ENCODE measurements at places on chromosomes 16 and 17.
A peak's percentile ranks its signal among the peaks of the same experiment; 100 is the strongest.

- no peak for DNase-seq
Observed at GRCh38 chr17:62076864-62077788, 12.0 kb upstream of the MED13 start.

GRCh38 chr17:13016881-13017654 is 759 bp downstream of the ELAC2 start:
- DNase-seq = peak; percentile 37

DNA sequence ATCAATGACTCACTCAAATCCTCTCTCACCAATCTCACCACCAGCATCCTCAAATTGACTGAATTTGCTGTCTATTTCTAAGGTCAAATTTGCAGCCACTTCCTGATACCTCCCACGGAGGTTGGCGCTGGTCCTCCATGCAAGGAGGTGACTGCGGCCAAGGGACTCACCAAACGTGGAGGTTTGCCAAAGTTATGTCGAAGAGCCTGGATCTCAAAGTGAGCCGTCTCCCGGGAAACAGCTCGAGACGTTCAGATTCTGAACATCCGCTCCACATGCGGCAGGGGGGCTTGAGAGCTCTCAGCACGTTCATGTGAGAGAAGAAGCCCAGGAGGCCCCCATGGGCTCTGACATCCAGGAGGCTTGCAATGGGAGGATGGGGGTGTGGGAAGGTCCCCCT is 22.6 kb downstream of the LGALS3BP start:
- no peak for DNase-seq

DNA sequence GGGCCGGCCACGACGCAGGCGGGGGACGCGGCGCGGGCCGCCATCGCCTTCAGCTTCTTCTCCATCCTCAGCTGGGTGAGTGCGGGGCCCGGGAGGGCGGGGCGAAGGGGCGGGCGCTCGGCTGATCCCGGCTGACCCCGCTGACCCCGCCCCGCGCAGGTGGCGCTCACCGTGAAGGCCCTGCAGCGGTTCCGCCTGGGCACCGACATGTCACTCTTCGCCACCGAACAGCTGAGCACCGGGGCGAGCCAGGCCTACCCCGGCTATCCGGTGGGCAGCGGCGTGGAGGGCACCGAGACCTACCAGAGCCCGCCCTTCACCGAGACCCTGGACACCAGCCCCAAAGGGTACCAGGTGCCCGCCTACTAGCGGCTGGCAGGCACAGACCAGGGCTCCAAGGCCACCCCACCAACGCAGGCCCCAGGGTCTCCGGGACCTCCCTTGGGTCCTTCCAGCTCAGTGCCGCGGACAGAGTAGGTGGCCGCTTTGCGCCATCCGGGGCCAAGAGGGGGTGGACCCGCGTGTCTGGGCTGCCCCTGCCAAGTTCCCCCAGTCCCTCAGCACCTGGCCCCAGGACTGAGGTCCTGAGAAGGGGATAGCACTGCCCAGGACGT is 3.0 kb downstream of the SYNGR3 start:
- no peak for DNase-seq

DNA sequence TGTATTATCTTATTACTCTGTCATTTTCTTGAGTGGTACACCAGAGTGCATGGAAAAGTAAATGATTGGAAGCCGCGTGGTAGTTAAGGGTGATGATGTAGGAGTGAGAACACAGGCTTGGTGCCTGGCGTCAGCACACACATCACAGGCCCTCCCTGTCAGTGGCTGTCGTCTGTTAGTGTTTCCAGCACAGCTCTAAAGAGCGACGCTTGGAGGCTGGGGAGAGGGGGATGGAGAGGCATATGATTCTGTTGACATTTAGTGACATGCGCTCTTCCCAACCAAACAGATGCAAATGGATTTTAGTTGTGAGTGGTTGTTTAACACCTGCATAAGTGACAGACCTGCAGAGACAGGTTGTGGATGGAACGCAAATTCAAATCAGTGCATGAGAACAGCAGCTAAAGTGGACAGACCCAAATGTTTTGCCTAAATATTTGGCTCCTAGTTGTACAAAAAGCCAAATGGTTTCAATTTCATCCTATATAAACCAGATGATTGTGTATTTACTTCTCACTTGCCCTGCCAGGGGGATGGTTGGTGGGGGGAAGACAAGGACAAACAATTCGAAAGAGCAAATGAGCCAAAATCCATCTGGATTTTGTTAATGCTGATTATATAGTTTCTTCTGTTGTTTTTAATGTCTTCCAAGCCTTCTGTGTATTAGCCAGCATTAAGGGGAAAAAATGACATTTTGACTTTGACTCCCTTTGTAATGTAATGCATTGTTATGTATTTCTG is 222.3 kb downstream of the WWOX start:
- no peak for DNase-seq

GRCh38 chr16:58127634-58128033 is 1.5 kb downstream of the CFAP20 start:
- peak; percentile 32 for DNase-seq

DNA sequence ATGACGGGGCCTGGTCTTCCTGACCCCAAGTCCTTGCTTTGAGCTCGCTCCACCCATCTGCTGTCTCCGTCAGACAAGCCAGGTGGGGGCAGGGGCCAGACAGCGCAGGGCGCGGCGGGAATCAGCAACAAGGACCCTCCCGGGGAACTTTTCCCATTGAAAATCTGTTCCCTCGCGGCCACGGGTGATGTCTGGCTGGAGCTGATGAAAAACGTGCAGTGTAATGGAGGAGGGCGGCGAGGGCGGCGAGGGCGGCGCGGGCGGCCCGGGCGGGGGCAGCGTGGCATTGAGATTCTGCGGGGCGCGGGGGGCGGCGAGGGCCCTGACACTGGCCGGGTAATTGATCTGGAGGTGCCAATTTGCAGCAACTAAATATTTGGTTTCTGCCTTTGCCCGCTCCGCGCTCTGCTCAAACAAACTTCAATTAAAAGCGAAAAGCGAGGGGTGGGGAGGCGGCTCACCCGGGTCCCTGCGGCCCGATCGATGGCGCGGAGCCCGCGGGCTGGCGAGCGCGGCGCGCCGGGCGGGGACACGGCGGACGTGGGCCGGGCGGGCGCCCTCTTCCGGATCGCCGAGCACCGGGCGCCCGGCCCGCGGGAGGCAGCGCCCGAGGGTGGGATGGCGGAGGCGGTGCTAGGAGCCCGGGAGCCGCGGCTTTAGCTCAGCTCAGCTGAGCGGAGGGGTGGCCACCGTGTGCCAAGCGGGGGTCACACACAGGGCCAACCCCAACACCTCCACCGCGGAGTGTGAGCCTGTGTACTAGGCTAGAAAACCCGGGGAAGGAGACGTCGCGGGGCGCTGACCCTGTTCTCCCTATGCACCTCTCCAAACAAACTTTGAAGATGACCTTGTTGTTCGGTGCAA is 32.4 kb downstream of the DCAKD start:
- peak; percentile 59 for DNase-seq

DNA sequence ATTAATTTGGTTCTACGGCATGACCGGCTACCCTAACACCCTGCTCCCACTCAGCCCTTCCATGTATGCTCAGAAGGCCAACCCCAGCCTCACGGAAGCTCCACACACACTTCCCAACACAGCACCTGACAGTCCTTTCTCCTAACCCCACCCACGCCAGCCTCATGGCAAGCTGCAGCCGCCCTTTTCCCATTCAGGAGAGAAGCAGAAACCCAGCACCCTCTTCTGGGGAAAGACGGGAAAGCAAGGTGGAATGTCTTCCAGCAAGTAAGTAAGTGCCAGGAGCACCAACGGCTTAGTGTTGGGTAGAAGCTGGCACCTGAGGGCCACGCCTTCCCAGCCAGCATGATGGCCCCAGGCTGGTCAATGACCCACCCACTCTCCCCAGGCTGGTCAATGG is 32.1 kb downstream of the ABR start:
- no peak for DNase-seq

DNA sequence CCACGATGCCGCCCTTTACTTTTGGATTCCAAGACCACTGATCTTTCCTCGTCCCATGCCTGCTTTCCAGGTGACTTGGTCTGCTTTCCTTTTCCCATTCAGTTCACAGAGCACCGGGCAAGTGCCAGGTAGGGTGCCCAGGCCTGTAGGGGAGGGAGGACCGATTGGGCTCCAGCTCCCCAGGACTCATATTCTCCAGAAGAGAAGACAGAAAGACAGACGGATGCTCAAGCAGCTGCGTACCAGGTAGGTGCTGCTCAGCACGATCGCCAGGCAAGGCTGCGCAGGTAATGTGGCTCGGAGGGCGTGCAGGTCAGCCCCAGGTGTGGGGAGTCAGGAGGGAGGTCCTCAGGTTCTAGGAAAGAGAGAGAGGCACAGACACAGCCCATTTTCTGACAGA is 67.5 kb upstream of the ZNF423 start:
- DNase-seq = no peak

GRCh38 chr16:86604436-86605193 is 26.3 kb downstream of the FOXL1 start:
- peak; percentile 16 for DNase-seq

- no peak for DNase-seq
Observed at GRCh38 chr16:1089439-1089821, 6.6 kb downstream of the C1QTNF8 start.

DNA sequence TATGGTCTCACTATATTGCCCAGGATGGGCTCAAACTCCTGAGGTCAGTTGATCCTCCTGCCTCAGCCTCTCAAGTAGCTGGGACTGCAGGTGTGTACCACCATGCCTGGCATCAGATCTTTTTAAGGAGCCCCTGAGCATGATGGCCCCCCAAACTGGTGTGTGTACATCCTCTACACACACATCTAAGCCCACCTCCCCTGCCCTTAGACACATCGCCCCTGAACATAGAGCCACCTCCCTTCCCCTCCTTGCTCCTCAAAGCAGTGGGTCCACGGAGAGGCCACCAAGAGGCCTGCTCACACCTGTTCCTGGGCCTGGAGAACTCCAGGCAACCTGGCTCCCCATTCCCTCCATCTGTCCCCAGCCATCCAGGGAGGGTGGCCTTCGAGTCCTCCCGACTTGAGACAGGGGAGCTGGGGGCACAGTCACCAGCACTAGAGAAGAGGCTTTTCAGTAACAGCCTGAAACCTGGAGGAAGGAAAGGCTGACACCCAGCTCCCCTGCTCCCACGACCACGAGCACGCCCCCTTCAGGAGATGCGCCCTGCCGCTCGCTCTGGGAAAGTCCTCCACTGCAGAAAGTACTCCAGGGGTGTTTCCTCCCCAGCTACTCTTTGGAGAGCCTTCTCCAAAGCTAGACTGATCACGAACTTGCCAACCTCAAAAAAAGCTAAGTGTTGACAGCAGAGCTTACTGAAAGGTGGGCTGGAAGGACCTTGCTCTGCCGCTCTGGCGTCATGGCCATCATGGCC is 12.6 kb upstream of the PRR29 start:
- DNase-seq = peak; percentile 28

GRCh38 chr16:14485121-14485551 is 144.9 kb downstream of the PARN start:
- DNase-seq = no peak

- no peak for DNase-seq
Observed at GRCh38 chr17:14057591-14057990, 11.7 kb upstream of the COX10 start.

GRCh38 chr16:85350973-85351372 is 238.7 kb upstream of the CIBAR2 start:
- no peak for DNase-seq

DNA sequence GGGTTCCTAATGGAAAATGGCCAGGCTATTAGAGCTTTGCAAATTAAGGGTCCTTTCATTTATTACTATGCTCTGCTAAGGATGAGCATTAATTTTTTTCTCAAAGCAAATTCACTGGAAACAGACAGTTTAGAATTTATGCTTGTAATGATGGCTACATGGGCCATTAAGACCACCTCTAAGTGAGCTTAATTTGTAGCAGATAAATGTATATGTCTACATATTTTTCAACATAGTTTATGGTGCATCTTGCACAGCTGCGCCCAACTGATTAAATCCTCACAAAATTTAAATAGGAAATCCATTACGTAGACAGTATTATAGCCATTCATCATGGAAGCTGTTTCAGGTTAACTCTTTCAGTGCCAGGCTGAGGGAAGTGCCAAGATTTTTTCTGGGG is 220.9 kb downstream of the CBLN1 start:
- no peak for DNase-seq

DNA sequence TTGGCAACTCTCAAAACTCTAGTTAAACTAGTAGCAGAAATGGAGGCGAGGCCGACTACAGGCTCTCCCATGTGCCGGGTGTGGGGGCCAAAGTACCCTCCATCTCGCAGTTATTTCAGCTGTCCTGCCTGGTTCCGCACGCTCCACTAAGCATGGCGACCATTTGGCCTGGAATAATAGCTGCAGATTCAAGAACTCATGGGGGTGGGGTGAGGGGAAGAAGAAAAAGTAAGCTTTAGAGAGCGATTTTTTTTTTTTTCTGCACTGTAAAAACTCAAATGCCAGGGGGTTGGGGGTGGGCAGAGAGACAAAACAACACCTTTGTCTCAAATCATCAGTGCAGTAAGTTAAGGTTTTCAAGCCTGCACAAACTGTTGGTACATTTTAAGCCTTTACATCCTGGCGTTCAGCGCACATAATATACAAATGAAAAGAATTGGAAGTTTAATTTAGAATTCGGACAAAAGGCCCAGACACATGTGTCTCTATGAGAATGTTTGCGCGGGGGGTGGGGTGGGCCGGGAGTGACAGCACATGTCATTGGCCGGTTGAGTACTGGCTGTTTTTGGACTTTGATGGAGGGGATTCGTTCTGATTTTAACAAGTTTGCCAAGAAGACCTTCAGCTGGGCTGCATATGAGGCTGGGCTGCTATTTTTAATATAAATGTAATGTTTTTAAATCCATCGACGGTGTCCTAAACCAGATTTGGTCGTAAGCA is 694.7 kb upstream of the SALL1 start:
- DNase-seq = no peak

GRCh38 chr16:87436225-87437172 is 44.4 kb downstream of the MAP1LC3B start:
- no peak for DNase-seq

- DNase-seq = no peak
Observed at GRCh38 chr17:32565401-32565800, 78.6 kb downstream of the CDK5R1 start.

DNA sequence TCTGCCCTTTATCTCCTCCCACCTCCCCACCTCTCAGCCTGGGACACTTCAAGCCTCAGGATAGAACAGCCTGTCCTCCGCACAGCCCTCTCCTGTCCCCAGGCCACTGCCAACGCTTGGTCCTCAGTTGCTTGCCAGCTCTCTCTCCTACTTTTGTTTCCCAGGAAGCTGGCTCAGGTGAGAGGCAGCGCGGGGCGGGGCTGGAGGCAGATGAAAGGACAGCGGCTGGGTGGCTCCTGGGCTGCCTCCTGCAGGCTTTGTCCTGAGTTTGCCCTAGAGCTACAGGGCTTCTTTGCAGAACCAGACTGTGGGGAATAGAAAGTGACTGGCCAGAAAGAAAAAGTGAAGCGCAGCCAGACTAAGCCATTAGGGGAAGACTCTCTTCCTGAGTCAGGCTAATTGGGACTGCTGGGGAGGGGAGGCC is 48.2 kb upstream of the CDC42EP4 start:
- DNase-seq = no peak

DNA sequence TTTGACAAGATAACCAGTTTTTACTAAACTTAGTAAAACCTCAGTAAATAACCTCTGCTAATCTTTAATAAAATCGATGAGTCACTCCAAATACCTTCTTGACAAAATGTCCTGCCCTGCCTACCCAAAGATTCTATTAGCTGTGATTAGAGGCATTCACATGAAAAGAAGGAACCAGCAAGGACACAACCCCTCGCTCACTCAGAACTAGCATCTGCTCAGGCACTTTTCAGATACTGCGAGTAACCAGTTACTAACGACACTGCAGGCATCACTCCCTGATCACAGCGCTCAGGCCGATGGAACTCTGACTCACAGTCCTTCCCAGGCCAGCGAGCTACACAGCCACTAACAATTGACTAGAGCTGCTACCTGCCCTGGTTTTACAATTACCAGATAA is 24.3 kb downstream of the PELP1 start:
- peak; percentile 20 for DNase-seq
